ENCODE measurements at places on chromosomes 16 and 17.

DNA sequence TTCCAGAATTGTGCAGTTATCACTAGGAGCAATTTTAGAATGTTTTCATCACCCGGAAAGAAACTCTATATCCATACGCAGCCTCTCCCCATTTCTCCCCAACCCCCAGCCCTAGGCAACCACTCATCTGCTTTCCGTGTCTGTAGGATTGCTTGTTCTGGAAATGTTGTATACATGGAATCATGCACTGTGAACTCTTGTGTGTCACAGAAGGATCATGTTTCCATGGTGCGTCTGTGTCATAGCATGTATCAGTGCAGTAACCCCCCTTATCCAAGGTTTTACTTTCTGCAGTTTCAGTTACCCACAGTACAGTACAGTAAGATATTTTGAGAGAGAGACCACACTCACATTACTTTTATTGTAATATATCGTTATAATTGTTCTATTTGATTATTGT lies 299.4 kb downstream of the CPPED1 start:
- no peak overlapping the region for H3K27ac ChIP-seq
- no peaks in the 10 kb centered on the region for H3K4me1 ChIP-seq
- no peak overlapping the region for H3K4me3 ChIP-seq
- no peak for DNase-seq
- H3K36me3 ChIP-seq: no peaks in the 10 kb centered on the region
- H3K27me3 ChIP-seq: no peaks in the 10 kb centered on the region

DNA sequence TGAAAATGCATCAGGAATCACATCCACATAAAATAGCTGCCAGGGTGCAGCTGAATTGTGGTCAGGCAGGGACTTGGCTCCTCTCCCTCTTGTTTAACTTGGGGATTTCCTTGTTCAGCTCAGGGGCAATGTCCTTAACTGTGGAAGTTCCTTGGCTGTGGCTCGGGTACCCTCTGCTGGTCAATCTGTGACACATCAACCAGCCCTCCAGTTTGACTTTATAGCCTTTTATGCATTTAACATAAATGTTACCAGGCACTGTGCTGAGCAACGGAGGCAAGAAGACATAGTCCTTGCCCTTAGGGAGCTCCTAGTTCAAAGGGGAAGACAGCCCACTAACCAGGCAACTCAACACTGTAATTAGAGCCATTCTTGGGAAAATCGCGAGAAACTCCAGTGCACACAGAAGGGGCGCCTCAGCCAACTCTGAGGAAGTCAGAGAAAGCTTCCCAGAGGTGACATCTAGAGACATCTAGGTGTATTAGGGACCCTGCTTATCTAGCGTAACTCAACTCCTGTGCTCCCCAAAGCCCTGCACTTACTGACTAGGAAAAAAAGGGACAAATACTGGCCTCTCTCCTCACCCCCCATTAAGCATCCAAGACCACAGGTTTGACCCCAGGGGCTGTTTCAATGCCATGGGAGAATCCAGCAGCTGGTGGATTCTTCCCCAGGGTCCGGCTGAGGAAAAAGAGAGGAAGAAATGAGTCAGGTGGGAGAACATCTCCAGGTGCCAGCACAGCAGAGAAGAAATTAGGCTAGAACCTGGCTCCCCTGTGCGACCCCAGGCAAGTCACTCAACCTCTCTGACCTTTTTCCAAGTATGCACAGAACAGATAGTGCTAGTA lies 17.3 kb upstream of the EEF2K start:
- no peaks in the 10 kb centered on the region for H3K36me3 ChIP-seq
- H3K27me3 ChIP-seq: no peaks in the 10 kb centered on the region
- DNase-seq: peak; percentile 85
- peak overlapping the region; percentile 99 for H3K27ac ChIP-seq

DNA sequence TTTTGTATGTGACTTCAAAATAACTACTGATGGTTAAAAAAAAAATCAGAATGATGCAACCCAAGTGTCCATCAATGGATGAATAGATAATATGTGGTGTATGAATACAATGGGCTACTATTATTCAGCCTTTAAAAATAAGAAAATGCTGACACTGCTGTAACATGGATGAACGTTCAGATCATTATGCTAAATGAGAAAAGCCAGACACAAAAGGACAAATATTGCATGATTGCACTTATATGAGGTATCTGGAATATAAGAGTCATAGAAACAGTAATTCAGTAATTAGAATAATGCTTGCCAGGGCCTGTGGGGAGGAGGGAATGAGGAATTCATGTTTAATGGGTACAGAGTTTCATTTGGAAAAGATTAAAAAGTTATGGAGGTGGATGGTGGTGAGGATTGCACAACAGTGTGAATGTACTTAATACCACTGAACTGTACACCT lies 25.4 kb downstream of the TENT4B start:
- H3K27me3 ChIP-seq: no peaks in the 10 kb centered on the region
- no peak overlapping the region for H3K27ac ChIP-seq
- no peaks in the 10 kb centered on the region for H3K36me3 ChIP-seq
- no peak for DNase-seq
- peaks cover 4% of the 10 kb centered on the region for H3K4me1 ChIP-seq

DNA sequence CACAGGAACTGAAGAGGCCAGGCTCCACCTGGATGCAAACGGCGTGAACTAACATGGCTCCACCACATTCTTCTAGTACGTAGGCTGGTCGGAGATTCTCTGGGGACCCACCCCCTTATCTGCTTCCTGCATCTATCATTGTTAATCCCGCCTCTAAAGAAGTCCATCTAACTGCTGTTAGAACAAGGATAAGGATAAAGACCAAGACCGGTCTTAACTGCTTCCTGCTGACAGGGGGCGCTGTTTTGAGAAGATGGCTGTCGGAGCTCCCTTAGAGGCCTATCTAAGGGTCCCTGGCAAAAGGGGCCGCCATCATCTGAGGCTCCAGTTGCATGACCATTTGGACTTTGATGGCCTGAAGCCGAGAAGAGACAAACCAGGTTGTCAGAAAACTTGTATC lies 25.8 kb upstream of the TNFSF12 start:
- H3K27ac ChIP-seq: no peak overlapping the region
- H3K4me3 ChIP-seq: no peak overlapping the region
- no peaks in the 10 kb centered on the region for H3K36me3 ChIP-seq
- DNase-seq: no peak
- H3K4me1 ChIP-seq: no peaks in the 10 kb centered on the region
- no peaks in the 10 kb centered on the region for H3K27me3 ChIP-seq

DNA sequence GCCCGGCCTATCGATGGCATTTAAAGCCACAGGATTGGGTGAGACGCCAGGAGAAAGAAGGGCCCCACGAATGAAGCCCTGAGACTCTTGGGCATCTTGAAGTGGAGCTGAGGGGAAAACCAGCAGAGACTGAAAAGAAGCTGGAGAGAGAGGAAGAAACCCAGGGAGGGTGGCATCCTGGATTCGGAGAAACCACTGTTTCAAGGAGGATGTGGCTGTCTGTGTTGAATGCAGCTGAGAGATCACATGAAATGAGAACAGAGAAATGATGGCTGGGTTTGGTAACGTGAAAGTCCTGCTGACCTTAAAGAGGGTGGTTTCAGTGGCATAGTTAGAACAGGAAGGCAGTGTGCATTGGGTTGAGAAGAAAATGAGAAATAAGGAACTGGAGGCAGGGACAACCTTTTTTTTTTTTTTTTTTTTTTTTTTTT lies 3.8 kb downstream of the TNFSF12 start:
- no peak for DNase-seq
- H3K36me3 ChIP-seq: peaks cover 9% of the 10 kb centered on the region
- peaks cover 31% of the 10 kb centered on the region for H3K4me1 ChIP-seq
- H3K27me3 ChIP-seq: no peaks in the 10 kb centered on the region
- H3K4me3 ChIP-seq: no peak overlapping the region

- H3K27me3 ChIP-seq: no peaks in the 10 kb centered on the region
- H3K4me1 ChIP-seq: peaks cover 60% of the 10 kb centered on the region
- DNase-seq: no peak
- peak overlapping the region; percentile 80 for H3K4me3 ChIP-seq
- peaks cover 19% of the 10 kb centered on the region for H3K36me3 ChIP-seq
- peak overlapping the region; percentile 93 for H3K27ac ChIP-seq
Measured at GRCh38 chr17:16381496-16381820, 567 bp downstream of the UBB start.

- H3K27ac ChIP-seq: no peak overlapping the region
- no peaks in the 10 kb centered on the region for H3K27me3 ChIP-seq
- H3K4me3 ChIP-seq: peak overlapping the region; percentile 63
- peaks cover 36% of the 10 kb centered on the region for H3K4me1 ChIP-seq
Measured at GRCh38 chr16:30053376-30054015, 12.1 kb upstream of the ALDOA start.

- H3K36me3 ChIP-seq: peaks cover under 1% of the 10 kb centered on the region
- peaks cover 8% of the 10 kb centered on the region for H3K4me1 ChIP-seq
- H3K27me3 ChIP-seq: no peaks in the 10 kb centered on the region
- H3K27ac ChIP-seq: no peak overlapping the region
- H3K4me3 ChIP-seq: no peak overlapping the region
Measured at GRCh38 chr17:60170835-60171752, 21.3 kb downstream of the CA4 start.

DNA sequence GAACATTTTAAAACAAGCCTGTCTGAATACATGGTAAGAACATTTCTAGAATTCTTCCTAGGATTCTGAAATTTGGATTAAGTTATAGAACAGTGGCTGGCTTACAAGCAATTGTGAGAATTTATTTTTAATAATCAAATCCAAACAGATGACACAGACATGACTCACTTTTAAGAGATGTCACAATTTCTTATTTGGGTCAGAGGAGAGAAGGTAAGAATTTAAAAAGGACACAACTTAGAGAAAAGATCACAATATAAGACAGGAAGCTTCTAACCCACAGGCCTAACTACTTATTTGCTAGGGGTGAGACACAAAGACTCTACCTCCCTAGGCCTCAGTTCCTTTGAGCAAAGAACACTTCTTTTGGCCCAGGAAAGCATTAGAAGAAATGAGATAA lies 32.7 kb downstream of the ZZEF1 start:
- no peaks in the 10 kb centered on the region for H3K27me3 ChIP-seq
- no peaks in the 10 kb centered on the region for H3K4me1 ChIP-seq
- H3K4me3 ChIP-seq: no peak overlapping the region
- no peak overlapping the region for H3K27ac ChIP-seq

DNA sequence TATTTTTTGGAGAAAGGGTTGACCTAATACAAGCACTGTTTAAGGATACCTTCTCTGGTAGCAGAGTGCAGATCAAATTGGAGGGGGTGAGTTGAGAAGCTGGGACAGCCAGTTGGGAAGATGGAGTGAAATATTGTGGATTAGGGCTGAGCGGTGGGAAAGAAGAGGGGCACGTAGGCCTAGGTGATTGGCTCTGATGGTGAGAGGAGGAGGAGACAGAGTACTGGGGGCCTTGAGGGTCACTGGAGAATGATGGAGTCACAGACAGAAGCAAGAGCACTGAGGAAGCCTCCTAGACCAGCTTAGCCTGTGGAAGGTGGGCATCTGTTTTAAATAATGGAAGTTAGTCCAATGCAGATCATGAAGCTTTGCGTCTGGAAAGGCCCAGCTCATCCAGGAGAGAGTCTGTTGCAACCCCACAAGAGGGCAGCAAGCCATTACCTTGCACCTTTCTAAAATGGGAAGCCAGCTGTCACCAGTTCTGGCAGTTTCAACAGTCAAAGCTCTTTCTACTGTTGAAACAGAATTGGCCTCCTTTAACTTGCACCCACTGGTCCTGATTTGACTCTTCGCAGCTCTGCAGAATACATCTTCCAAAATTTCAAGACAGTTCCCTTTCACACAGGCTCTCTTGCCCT lies 11.8 kb downstream of the SLC9A5 start:
- DNase-seq: no peak
- no peaks in the 10 kb centered on the region for H3K4me1 ChIP-seq
- no peaks in the 10 kb centered on the region for H3K36me3 ChIP-seq
- no peaks in the 10 kb centered on the region for H3K27me3 ChIP-seq
- no peak overlapping the region for H3K27ac ChIP-seq
- H3K4me3 ChIP-seq: no peak overlapping the region

Data from suprapubic skin (tissue), 4 donors.